ENCODE measurements at places on chromosomes 4 and X.

DNA sequence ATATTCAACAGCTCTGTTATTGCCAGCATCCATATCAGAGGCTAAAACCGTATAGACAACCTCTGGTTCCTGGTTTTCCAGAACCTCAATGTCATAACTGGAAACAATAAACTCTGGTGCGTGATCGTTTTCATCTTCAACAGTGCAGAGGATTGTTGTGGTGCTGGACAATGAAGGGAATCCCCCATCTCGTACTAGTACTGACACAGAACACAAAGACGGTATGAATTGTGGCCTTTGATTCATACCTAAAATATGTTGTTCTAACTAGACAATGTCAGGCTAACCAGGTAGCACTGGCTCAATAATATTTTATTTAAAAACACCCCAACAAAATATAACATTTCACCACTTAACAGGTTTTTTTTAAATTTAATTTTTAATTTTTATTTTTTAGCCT is 186.9 kb downstream of the DCHS2 start:
- DNase-seq = no peak

- DNase-seq = no peak
These were observed 1.6 kb downstream of the EGF start for GRCh38 chr4:109914322-109914721.

- no peak for DNase-seq
These were observed 30.7 kb downstream of the SPARCL1 start for GRCh38 chr4:87498446-87498900.

DNA sequence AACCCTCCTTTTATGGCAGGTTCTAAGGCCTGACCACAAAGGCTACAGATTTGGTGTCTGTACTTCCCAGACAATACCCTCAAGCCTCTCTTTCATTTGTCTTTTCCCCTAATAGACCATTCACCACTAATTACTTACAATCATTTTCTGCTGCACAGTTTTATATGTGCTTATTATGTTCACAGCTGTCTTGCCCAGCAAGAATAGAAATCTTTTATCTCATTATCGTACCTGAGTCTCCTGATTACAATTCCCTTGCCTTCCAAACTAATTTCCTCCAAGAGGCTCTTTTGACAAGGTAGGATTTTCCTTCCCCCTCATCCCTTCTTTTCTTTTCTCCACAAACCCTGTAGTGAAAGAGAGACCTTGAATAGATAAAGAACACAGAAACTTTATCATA is 352.5 kb upstream of the FMR1 start:
- no peak for DNase-seq

DNA sequence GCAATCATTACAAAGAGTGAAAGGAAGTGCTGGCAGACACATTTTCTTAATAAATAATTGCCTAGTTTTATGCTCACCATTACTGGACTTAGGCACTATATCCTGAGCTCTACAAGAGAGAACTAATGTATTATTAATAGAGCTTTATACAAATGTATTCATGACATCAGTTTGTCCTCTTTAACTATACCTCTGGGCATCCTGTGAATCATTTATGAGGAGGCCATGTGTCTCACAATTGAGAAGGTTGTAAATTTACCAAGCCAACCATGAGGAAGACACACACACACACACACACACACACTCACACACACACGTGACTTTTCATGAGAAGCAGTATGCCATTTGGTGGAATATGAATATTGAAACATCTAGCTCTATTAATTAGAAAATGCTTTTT is 728.2 kb downstream of the ARAP2 start:
- no peak for DNase-seq

GRCh38 chr4:85402371-85402770 is 72.6 kb upstream of the ARHGAP24 start:
- no peak for DNase-seq

DNA sequence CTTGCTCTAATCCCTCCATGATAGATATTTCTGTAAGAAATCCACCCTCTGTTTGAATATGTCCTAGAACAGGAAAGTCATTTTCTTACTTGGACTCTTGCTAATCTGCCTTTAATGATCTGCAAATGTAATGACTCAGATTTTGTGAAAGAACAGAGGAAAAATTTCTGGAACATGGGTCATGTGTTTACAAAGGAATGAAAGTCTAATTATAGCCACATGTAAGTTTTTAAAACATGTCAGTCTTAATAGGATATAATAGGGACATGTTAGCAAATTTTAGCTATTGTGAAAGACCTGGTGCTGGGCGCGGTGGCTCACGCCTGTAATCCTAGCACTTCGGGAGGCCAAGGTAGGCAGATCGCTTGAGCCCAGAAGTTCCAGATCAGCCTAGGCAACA is 47.6 kb downstream of the GRK4 start:
- DNase-seq = no peak

DNA sequence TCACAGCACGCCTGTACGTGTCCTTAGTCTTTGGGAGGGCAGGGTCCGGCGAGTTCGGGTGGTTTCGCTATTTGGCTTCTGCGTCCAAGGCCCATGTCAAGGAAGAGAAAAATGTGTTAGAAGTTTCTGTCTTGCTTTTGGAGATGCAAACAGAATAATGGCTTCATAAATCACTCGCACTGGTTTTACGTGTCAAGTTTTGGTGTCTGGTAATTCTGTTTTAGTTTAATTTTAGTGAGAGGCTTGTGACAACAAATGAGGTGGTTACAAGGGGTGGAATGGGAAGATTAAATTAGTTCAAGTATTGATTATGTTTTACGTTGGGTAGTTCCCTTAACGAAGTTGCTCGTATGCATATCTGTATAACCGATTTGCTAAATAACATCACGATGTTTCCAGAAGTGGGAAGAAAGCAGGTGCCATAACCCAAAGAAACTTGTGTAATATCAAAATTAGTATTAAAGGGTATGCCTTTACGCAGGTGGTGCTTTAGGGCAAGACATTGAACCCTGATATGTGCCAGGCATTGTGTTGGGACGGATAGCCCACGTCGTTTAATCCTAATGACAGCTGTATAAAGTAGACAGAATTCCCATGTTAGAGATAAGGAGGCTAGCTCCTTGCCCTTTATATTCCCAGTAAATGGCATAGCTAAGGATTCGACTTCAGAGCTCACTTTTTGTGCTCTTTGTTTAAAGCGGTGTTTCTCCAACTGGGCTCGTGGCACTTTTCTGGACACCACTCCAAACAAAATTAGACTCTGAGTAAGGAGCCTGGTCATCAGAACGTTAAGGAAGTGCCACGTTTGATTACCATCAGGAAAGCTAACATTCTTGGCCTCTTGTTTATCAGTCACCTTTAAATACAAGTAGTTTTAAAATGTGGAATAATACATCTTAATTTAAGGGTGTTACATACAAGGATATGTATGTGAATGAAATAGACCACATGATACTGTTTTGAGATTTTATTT is 843 bp downstream of the RPL34 start:
- DNase-seq = no peak

DNA sequence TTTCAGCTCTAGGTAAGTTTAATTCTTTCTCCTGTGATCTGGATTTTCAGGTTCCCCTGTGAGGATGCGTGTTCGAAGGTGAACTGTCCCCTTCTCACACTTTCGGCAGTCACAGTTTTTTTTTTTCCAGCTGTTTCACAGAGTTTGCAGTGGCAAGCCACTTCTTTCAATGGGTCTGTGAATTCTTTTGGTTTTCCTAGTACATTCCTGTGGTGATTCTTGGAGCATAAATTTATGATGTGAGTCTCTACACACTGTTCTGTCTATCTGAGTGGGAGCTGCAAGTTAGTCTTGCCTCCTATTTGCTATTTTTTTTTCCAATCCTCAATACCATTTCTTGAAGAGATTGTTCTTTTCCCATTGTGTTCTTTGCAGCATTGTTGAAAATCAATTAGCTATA is 595.5 kb downstream of the RAPGEF2 start:
- DNase-seq = no peak

All from stimulated activated CD4-positive, alpha-beta T cell treated with anti-CD3 and anti-CD28 coated beads, Interleukin-1b, Interleukin-23, amount 100 ng/mL, for 1 hour (primary cell).